ENCODE measurements at places on chromosomes 2 and 18.

GRCh38 chr18:51125976-51126375 is 71.5 kb downstream of the MEX3C start:
- DNase-seq, result no peak

DNA sequence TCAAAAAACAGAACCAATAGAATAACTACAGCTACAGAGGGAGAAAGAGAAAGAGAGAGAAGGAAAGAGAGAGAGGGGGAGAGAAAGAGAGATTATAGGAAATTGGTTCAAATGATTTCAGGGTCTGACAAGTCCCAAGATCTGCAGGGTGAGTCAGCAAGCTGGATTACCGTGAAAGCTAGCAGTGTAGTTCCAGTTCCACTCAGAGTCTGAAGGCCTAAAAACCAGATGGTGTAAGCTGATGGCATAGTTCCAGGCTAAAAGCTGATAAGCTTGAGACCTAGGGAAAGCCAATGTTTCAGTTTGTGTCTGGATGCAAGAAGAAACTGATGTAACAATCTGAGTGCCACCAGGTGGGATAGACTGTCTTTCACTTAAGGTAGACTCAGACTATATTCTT is 397.7 kb downstream of the TRIB2 start:
- no peak for DNase-seq

DNA sequence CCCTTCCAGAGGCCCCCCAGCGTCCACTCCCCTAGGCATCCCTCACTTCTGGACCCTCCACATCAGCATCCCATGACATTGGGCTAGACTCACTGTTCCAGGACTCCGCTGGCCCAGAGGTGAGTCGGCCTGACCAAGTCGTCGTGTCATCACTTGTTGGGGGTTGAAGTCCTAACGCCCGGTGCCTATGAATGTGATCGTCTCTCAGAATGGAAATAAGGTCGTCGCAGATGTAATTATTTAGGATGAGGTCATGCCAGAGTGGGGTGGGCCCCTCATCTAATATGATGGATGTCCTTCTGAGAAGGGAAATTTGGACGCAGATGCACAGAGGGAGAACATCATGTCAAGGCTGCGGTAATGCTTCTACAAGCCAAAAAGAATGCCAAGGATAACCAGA is 142.7 kb downstream of the AGAP1 start:
- DNase-seq, result no peak

- DNase-seq, result no peak
Measured at GRCh38 chr2:217336694-217337093, 476.8 kb upstream of the TNP1 start.

DNA sequence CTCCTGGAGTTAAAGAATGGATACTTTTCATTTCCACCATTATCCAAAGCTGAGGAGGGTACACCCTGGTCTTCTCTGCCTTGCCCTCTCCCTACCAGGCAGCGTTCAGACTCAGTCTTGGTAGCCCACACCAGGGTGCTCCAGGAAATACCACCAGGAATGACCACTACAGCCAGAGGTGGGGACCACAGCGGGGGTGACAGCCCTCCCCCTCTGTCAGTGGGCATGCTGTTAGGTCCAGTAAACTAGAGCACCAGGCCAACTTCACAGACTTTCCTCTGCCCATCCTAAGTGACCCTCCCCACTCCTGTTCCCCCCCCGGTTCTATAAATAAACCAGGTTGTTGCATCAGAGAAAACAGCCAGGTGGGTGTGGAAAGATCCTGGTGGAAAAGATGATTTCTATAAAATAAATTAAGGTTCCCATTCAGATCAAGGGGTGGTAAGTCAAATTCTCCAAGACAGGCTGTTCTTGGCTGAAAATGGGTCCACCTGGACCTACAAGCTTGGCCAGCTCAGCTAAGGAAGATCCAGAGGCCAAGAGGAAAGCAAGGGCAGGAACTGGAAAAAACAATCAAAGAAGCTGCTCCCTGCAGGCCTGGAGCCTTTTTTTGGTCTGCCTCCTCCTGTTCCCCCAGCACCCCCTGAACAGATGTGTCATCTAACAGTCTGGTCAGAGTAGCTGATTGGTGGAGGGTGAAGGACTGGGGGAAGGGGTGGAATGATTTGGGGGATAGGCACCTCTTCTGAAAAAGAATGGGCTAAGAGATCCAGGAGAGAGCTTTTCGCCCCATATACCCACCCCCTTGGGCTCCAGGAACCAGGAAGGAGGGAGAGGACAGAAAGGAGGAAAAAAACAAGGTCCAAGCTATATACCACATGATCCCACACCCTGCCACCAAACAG is 2.3 kb downstream of the RAB11FIP5 start:
- DNase-seq, result peak; percentile 46

GRCh38 chr2:152038441-152038958 is 60.3 kb downstream of the CACNB4 start:
- DNase-seq, result no peak

GRCh38 chr2:149036507-149037293 is 1.8 kb upstream of the LYPD6B start:
- no peak for DNase-seq

- no peak for DNase-seq
Measured at GRCh38 chr2:42107249-42108042, 59.6 kb downstream of the PKDCC start.

DNA sequence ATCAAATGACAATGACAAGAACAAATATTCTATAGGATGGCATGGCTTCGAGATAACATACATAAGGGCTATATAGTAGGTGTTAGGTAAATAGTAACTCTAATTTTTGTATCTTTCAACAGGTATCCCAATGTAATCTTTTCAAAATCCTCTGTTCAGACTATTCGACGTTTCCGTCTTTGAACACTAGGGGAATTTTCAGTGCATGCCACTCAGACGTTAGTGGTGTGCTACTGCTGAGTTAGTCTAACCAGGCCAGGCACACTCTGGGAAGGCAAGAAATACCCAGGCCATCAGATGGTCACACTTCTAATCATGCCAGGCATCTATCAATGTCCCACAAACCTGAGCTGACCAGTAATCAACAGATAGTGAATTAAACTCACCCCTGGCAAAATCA is 14.6 kb upstream of the CREG2 start:
- no peak for DNase-seq

- DNase-seq, result no peak
Measured at GRCh38 chr2:65164426-65164891, 34.6 kb upstream of the RAB1A start.

GRCh38 chr2:3463186-3463835 is 56.0 kb downstream of the ADI1 start:
- no peak for DNase-seq

DNA sequence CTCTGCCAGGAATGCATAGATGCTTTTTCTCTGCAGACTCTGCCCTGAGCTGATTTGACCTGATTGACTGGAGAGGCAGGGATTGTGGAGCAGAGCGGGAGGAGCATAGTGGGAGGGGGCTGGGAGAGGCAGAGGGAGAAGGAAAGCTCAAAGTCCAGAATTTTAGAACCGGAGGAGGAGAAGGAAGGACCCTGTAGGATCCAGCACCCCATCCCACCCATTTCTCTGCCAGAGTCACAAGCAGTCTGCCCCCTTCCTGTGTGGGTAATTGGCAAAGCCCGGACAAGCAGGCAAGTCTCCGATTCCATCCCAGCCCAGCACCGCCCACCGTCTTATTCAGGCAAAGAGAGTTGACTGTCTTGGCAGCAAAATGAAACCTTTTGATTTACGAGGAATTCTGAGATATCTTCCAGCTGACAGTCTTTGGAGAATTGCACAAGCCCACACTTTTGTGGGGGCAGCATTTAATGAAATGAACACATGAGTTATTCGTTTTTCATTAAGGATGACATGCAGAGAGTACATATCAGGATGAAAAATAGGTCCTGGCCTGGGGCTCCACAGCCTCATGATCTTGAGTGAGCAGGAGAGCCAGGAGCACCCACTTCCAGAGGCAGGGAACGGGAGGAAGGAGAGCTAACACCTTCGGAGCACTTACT is 103.1 kb downstream of the MCFD2 start:
- DNase-seq, result no peak

GRCh38 chr2:2320486-2321199 is 10.4 kb downstream of the MYT1L start:
- DNase-seq, result no peak

DNA sequence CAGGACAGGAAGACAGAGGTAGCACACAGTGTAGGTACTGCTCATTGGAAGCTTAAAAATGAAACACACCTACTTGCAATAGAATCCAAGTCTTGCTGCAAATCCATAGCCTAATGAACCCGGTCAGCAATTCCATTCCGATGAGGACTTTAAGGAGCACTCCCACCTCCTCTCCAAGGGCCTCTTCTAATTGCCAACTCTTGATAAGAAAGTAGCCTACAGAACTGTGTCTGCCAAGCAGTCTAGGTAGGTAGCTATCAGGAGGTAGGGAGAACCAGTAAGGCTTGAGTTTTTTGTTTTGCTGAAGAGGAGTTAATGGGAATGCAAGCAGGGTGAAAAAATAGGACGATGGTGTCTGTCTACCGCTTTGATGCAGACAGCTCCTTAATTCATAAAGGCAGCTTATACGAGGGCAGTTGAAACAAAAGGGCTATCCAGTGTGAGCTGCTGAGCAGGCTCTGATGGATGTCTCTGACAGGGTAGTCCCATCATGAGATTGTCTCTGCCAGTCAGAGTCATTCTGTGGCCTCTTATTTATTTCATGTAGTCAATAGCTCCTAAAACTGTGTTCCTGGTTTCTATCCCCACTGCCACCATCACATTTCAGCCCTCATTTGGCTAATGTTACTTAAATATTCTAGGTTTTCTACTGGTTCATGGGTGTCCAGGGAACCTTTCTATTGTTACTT is 155.6 kb upstream of the DNMT3A start:
- DNase-seq, result no peak

GRCh38 chr2:120619579-120619978 is 116.1 kb upstream of the GLI2 start:
- no peak for DNase-seq

- DNase-seq, result peak; percentile 28
Measured at GRCh38 chr18:46555724-46556123, 101.3 kb downstream of the LOXHD1 start.

DNA sequence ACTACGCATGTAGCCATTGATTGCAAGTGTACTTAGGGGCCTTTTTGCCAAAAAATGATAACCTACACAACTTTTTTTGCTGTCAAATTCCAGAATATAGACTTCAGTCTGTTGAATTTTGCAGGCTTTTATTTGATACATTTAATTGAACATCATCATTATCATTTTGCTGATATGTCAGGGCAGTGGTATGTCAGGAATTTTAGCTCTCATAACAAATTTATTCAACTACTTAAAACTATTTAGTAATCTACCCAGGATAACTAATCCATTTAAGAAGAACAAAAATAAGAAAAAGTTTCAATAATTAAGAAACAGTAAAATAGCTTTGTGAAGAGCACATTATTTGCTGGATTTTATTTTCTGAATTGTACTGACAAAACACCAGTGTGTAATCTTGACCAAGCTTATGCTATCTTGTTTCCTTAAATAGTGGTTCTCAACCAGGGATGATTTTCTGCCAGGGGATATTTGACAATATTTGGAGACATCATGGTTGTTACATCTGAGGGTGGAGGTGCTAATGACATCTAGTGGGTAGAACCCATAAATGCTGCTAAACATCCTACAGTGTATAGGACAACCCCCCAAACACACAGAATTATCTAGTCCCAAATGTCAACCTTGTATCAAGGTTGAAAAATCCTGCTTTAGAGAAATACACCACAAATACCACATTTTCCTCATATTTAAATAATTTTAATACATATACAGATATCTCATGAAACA is 12.1 kb upstream of the TTN start:
- no peak for DNase-seq

- no peak for DNase-seq
Measured at GRCh38 chr2:6986301-6986911, 69.2 kb downstream of the RNF144A start.

DNA sequence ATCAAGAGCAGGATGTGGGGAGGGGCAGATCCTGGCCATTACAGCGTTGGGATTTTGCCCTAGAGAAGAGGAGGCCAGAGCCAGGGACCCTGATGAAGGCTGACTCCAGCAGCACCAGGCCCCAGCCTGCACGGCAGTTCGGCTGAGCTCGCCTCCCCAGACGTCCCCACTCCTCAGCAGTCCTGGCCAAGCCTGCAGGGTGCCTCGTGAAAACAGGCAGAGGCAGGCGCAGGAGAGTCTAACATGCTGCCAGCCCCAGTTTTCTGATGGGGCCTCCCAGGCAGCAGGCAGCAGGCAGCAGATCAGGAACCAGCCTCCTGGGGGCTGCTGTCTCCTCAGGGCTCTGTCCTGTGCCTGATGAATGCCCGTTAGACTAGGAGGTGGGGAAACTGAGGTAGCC is 19.7 kb upstream of the GLI2 start:
- no peak for DNase-seq
